ENCODE measurements at places on chromosomes 6 and 20.

- DNase-seq = no peak
Measured at GRCh38 chr6:85585741-85586140, 7.9 kb downstream of the SNX14 start.

GRCh38 chr20:59954718-59955117 lies 3.5 kb upstream of the CDH26 start:
- no peak for DNase-seq

DNA sequence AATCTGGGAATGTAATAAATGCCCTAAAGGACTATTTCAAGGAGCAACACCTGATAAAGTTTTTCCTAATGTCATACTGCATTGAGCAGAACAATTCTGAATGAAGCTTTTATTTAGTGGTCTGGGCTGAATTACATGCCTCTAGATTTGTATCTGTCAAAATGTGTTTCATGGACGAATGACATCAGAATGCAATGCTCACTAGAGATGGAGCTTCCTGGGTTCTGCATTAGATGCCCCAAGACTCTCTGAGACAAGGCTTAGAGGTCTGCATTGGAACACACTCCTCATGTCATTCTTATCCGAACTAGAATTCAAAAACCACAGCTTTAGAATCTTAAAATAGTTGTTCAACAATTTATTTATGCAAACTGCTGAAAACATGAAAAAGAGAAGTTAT lies 62.0 kb downstream of the SYNE1 start:
- DNase-seq = no peak

GRCh38 chr6:28981431-28981832 lies 23.7 kb downstream of the ZNF311 start:
- peak; percentile 73 for DNase-seq

DNA sequence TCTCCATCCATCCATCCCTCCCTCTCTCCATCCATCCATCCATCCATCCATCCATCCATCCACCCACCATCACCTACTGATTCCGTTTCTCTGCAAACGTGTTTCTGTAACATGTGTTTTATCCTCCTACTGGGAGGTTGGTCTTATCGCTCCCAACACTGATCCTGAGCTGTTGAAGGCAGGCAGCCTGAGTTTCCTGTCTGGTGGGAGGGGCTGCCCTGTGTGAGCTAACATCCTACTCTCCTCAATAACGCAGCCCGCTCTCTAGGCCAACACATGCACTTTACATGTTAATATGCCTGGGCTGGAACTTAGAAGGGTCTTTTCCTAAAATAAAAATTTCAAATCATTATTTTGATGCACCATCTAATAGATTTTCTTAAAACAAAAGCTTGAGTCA lies 126.5 kb downstream of the WDR27 start:
- DNase-seq = no peak

DNA sequence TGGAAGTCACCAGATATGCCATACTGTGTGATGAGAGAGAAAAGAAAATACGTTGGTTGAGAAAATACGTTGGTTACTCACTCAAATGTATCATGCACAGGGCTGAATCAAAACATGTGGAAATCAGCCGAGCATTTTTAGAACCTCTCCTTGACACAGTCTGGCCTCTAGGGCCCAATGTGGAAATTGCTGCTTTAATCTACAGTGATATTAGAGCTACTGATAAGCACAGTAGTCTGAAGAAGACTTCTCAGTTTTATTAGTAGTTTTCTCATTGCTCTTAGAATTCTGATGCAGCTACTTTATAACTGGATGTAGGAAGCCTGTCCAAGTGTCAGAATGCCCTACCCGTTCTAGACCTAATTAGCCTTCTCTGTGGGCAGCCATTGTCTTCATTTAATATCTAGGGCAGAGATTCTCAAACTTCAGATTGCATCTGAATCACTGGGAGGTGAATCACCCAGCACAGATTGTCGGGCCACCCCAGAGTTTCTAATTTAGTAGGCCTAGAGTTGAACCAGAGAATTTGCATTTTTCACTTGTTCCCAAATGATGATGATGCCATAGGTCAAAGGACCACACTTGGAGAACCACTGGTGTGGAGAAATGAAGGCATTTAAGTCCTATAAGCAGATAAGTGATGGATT lies 229.1 kb downstream of the PLCB1 start:
- peak; percentile 52 for DNase-seq

DNA sequence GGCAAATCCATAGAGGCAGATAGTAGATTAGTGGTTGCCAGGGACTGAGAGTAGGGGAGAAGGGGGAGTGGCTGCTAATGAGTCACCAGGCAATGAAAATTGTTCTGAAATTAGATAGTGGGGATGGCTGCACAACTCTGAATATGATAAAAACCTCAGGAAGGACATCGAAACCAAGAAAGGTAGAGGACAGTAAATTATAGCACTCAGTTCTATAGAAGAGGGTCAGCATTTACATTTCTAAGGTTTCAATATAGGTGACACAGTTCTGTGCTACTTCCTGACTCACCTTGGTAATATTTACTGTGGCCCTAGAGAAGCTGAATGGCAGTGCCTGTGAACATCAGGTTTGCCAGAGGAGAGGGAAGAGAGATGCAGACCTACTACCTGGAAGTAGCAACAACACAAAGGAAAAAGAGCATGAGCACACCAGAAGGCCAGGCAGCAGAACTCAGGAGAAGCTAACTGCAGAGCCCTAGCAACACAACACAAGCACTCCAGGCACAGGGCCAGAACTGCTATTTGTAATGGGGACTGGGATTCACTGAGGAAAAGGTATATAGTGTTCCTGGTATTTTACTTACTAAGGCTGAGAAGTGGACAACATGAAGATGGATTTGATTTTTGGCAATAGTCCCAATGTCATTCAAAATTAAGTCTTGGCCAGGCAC lies 75.9 kb downstream of the PLCG1 start:
- DNase-seq = peak; percentile 29

DNA sequence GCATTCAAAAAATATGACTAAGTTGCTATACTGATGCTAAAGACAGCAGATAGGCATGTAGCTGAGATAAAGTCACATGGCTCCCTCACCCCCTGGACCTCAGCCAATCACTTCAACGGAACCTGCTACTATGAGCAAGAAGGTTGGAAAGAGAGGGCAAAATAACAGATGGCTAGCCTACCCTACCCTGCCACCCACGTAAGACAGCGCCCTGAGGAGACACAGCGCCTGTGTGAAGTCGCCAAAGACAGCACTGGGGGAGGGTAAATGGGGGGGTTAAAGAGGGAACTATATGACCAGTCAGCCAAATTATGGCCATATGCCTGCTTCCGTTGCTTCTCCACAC lies 163.2 kb downstream of the RALGAPA2 start:
- no peak for DNase-seq

GRCh38 chr6:70956191-70956450 lies 739 bp downstream of the B3GAT2 start:
- no peak for DNase-seq

DNA sequence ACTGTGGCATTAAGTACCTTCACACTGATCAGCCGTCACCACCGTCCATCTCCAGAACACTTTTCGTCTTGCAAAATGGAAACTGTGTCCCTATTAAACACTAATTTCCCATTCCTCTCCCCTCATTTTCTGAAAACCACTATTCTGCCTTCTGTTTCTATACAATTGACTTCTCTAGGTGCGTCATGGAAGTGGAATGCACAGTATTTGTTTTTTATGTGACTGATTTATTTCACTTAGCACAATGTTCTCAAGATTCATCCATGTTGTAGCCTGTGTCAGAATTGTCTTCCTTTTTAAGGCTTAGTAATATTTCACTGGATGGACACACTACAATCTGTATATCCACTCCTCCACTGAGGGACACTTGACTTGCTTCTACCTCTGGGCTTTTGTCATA lies 53.8 kb upstream of the PDE10A start:
- DNase-seq = no peak

DNA sequence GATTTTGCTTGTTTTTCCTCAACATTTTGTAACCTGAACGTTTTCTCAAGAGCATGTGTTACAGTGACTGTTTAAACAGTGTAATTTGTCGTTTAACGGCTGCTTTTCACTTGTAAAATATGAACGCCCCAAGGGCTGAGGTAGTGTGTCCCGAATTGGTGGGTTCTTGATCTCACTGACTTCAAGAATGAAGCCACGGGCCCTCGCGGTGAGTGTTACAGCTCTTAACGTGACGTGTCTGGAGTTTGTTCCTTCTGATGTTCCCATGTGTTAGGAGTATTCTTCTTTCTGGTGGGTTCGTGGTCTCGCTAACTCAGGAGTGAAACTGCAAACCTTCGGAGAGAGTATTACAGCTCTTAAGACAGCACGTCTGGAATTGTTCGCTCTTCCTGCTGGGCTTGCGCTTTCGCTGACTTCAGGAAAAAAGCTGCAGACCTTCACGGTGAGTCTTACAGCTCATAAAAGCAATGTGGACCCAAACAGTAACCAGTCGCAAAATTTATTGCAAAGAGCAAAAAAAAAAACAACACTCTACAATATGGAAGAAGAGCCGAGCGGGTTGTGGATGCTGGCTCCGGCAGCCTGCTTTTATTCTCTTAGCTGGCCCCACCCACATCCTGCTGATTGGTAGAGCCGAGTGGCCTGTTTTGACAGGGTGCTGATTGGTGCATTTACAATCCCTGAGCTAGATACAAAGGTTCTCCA lies 25.1 kb upstream of the TRIM27 start:
- no peak for DNase-seq

- DNase-seq = no peak
Measured at GRCh38 chr6:41022294-41022693, 16.7 kb downstream of the UNC5CL start.

- no peak for DNase-seq
Measured at GRCh38 chr20:3051385-3052019, 5.7 kb downstream of the MRPS26 start.

DNA sequence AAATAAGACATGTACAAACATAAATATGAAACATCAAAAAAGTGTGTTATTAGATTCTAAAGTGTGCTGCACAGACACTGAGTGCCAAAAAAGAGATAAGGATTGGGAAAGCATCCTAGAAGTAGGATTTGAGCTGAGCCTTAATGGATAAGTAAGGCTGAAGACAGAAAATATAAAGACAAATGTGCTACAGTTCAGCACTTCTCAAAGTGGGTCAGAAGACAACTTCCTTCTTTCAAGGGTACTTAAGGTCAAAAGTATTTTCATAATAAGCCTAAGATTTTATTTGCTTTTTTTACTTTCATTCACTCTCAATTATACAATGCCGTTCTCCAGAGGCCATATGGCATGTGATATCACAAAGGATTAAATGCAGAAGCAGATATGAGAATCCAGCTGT lies 16.8 kb downstream of the USP45 start:
- no peak for DNase-seq
